ENCODE measurements at places on chromosomes 3 and 15.

DNA sequence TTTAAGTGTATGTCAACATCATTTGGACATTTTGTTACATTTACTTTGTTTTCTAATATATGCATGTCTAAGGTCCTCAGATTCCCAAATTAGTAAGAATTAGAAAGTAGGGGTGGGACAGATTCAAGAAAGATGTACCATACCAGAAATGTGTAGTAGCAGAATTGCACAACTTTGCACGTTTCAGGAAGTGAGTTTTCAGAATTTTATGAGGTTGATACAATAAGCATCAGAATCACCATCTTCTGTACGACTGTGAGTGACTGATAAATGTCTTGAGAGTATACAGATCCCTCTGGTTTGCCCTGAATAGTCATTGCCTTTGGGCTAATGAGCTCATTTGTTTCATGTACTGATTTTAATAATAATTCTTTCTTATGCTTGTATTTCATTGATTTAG, 9.3 kb downstream of the ARIH2 start:
- DNase-seq = no peak

DNA sequence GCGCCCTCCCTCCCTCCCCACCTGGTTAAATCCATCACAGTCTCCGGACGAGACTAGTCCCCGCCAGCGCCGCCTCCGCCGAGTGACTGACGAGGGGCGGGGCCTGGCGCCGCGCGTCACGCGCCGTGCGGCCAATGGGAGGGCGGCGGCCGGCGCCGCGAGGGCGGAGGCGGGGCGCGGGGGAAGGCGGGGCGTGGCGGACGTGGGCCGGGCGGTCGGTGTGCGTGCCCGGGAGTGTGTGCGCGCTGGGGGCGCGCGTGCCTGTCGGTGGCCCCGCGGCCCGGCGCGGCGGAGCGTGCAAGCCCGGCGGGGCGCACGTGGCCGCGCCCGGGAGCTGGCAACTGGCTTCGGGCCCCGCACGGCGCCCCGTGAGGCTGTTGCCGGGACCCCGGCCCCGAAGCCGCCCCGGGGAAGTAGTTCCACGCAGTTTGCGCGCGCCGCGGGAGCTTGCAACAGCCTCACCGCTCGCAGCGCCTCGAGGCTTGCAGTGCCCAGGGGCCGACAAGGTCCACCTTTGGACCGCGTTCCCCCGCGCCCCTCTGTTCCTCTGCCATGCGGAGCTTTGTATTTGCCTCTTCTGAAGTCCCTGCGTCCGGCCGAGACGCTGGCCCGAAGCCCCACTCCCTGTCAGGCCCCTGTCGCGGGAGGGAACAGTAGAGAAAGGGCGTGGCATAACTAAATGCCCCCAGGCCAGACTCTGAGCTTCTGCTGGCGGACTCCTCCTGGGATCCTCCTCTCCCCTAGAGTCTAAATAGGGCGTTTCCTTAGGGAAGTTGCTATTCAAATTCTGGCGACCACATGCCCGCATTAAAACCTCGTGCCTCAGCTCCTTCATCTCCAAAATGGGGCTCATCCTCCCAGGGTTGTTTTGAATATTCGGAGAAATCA, 400.9 kb downstream of the SHQ1 start:
- DNase-seq = peak; percentile 41

DNA sequence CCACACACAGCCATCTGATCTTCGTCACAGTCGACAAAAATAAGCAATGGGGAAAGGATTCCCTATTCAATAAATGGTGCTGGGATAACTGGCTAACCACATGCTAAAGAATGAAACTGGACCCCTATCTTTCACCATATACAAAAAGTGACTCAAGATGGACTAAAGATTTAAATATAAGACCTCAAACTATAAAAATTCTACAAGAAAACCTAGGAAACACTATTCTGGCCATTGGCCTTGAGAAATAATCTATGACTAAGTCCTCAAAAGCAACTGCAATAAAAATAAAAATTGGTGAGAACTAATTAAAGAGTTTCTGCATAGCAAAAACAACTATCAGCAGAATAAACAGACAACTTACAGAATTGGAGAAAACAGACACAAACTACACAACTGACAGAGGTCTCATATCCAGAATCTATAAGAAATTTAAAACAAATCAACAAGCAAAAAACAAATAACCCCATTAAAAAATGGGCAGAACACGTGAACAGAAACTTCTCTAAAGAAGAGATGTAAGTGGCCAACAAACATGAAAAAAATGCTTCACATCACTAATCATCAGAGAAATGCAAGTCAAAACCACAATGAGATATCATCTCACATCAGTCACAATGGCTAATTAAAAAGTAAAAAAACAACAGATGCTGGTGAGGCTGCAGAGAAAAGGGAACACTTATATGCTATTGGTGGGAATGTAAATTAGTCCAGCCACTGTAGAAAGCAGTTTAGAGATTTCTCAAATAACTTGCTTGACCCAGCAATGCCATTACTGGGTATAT, 104.0 kb downstream of the NR1I2 start:
- no peak for DNase-seq

GRCh38 chr15:55434989-55435825, 26.9 kb downstream of the PIERCE2 start:
- DNase-seq = peak; percentile 2

DNA sequence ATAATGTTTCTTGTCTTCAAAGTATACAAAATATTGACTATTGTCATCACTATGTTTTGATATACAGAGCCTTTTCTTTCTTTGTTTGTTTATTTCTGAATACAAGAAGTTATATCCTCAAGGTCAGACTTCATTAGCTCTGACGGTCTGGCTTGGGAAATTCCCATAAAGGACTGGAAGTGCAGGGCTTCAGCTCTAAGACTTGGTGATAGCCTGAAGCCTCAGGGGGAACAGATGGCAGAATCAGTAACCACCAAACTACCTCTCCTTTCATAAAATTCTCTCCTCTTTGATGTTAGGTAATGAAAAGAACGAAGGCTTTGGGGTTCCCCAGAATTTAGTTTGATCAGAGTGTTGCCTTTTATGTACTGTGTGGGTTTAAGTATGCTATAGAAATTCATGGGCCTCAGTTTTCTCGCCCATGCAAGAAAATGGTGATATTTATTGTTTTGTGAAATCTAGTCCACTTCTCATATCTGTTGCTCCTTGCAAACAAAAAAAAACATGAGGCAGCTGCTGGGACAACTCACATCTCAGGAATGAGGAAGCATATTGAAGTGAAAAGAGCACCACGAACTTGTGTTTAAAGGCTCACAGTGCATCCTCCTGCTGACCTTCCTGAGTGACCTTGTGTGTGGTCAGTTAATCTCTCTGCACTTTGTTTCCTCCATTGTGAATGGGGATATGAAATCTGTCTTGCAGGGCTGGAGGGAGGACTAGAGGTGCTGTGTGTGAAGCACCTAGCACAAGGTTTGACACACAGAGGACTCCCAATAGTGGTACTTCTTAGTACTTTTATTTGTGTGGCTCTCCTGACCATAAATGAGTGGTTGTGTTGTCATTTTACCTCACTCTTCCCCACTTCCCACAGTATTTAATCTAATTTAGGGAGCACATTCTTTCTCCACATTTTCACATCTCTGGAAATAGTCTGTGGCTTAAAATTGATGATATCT, 569.8 kb upstream of the IL12A start:
- DNase-seq = peak; percentile 41

DNA sequence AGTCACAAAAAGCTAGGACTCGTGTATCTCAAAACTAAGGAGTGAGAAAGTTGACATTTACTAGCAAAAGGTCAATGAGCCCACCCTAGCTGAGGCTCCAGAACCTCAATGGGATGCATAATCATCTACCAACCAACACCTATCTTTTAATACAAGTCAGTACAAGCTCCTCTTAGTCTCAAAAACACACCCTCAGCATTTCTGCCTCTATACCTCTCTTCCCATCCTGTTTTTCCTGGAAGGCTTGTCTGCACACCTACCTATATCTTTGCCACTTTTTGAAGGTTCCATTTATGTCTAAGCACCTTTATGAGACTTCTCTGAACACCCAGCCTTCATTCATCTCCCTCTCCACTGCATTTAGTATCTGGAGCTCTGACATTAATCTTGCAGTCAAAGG, 10.0 kb downstream of the WWTR1 start:
- DNase-seq = no peak

- no peak for DNase-seq
These were observed 157.2 kb downstream of the CHDH start for GRCh38 chr3:53688989-53689388.

GRCh38 chr3:195549931-195550519, 6.9 kb upstream of the PPP1R2 start:
- DNase-seq = no peak

DNA sequence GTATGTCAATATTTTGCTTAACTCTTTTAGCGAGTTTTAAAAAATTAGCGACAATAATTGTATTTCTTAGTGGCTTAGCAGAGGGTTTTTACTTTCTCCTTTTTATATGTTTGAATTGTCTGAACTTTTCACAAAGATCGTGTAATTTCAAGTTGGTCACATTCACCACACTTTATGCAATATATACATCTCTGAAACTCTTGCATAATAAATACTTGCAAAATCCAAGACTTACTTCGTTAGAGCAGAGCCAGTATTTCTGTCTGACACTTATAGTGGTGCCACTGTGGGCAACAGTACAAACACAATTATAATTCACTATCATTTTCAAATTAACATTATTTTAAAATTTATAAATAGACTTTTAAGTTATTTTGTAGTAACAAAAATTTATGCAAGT, 62.0 kb downstream of the SUCNR1 start:
- no peak for DNase-seq

DNA sequence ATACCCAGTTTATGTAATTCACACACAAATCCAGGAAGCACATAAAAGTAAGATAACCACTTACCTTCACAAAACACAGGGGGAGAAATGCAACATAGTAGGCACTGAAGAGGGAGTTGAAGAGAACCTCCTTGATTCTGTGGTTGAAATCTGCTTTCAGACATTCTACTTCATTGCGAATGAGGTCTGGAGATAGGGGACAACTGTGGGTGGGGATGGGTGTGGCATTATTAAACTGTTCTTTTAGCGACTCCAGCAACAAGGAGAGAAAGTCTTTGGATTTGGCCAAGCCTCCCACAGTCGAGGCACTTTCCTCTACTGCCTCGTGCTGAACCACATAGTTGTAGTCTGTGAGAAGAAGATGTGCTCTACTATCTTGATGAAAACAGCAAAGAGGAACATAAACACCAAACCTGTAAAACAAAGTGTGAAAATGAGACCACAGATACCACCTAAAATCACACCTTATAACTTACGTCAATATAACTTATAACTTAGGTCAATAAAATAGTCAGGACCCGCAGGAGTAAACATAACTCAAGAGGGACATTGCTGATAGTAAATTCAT, 25.6 kb downstream of the TMEM39A start:
- no peak for DNase-seq

DNA sequence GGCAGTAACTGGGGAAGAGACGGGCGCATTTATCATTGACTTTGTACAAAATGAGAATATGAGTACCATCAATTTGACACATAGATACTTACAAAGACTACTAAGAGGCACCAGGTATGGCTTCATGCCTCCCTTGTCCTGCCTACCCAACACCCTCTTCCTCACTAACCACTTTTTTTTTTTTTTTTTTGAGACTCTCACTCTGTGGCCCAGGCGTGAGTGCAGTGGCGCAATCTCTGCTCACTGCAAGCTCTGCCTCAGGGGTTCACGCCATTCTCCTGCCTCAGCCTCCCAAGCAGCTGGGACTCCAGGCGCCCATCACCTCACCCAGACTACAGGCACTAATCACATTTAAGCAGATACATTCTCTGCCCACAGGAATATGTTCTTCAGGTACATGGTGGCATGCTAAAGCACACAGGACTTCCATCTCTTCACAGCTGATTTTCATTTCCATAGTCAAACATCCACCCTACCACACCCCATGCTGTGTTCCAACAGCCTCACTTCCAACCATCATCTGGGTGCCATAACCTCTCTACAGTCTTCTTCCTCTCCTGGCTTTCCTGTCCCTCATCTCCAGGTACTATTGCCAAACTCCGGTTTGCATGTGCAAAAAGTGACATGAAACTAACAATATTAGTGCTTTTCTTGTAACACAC, 41.7 kb downstream of the RAB27A start:
- DNase-seq = no peak

GRCh38 chr3:141243271-141243707, 11.7 kb downstream of the PXYLP1 start:
- no peak for DNase-seq

- no peak for DNase-seq
These were observed 24.5 kb upstream of the SSR3 start for GRCh38 chr3:156579427-156579851.

DNA sequence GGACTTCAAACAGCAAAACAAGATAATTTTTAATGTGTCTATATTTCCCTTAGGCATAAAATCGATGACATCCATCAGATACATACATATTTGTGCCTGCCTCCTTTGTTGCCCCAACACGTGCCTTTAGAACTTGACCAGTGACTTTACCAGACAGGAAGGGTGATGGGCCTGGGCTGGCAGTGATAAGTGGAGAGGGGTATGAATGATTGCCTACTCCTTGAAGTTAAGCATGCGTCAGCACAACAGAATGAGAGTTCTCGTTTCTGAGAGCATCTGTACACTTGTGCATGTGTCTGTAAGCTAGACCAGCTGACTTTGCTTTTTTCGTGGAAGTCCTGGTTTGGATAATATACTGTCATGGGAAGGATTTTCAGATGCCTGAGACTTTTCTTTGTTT, 54.9 kb upstream of the COL6A6 start:
- DNase-seq = no peak

- DNase-seq = no peak
These were observed 92.9 kb downstream of the RAB11A start for GRCh38 chr15:65962187-65962586.

DNA sequence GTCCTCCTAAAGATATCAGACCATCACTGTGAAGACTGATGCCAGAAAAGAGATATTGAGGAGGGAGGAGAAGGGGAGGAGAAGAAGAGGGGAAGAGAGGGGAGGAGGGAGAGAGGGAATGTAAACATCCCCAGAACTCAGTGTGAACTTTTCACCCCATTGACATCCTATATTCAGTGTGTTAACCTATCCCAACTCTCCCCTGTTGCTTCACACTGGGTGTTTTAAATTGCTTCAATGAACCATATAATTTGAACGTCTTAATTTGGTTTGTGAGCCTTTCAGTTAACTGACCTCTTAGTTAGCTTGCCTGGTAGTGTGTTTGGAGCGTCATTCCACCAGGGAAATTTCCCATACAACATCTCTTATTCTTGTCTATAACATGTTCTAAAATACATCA, 29.8 kb upstream of the PTPRG start:
- DNase-seq = no peak

- DNase-seq = no peak
These were observed 7.2 kb downstream of the DRD3 start for GRCh38 chr3:114171677-114172076.

DNA sequence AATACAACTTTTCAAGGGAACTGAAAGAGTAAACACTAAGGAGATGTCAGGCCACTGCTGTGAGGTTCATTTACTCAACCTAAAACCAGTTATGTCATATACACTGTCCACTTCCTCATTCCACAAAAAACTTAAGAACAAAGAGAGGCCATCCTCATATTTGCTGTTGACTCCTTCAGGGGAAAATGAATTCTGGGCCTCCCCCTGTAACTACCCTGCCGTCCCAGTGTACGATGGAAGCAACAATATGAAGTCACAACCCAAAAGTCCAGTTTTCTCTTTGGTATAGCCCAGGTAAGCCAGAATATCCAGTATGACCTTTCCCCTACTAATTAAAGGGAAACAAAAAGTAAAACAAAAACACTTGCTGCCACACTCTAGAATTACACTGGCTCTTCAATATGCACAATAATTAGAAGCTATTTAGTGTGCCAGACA, 16.2 kb downstream of the CEP152 start:
- no peak for DNase-seq

GRCh38 chr15:66752078-66752477, 50.0 kb downstream of the SMAD6 start:
- DNase-seq = no peak

- DNase-seq = peak; percentile 9
These were observed 135.6 kb upstream of the STAC start for GRCh38 chr3:36244728-36245127.
